ENCODE measurements at places on chromosomes 2 and 18. TPM values are rescaled to one million over a fixed set of nuclear protein-coding genes. Genes with fewer than 3 reads are reported as not detected.

DNA sequence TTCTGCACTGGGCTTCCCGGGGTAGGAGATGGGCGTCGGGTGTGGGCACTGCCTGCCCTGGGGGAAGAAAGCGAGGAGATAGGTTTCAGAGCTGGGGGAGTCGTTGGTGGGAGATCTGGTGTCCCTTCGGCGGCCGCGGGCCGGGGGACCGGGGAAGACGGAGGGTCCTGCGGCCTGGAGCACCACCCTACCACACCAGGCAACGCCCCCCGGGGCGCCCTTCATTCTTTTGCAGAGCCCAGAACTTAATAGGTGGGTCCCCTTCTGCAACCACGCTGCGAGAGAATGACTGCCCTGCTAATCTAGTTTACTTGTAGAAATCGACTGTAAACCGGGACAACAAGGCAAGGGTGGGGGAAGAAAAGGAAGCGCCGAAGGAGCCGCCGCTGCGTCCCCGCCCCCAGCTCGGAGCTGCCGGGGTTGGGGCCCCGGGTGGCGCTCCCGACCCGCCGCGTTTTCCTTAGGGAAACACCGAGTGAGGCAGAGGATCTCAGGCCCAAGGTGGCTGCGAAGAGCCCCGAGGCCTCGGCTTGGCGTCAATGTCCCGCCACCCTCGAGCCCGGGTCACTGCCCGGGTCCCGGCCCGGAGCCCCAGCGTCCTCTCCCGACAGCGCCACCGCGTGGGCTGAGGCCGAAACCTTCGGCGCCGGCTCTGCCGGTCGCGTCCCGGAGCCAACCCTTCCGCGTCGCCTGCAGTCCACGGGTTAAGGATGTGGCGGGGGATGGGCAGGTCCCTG, 5.4 kb upstream of the SATB2 start:
- peak; percentile 96 for DNase-seq

DNA sequence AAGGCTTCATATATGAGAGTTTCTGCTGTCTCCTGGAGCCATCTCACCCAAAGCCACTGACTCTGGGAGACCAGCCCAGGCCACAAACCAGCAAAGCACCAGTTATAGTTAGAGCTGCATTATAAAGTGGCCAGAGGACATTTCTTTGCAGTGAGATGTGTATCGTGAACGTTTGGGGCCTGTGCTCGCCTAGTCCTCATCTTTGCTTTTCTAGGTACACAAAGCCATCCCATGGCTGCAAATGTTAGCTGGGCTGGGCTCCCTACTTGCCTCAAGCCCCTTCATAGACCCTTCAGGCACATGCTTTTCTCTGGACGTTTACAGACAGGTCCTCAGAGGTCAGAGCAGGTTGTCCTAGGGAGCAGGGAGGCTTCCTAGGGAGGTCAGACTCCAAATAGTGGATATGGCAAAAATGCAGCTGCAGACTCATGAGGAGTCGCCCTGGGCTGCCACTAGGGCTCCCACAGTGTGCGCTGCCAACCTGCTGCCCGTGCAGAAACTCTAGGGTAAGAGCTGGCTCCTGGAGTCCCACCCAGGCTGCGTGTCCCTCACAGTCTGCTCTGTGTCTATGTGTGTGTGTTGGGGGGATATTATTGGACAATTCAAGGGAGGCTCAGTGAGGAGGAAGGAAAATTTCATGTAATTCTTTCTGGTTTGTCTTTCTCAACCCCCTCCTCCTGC, 141.0 kb downstream of the RPIA start:
- DNase-seq: no peak

Gene ATF2
- total RNA-seq: 43.7 TPM

Gene GPBAR1
- total RNA-seq: not detected

DNA sequence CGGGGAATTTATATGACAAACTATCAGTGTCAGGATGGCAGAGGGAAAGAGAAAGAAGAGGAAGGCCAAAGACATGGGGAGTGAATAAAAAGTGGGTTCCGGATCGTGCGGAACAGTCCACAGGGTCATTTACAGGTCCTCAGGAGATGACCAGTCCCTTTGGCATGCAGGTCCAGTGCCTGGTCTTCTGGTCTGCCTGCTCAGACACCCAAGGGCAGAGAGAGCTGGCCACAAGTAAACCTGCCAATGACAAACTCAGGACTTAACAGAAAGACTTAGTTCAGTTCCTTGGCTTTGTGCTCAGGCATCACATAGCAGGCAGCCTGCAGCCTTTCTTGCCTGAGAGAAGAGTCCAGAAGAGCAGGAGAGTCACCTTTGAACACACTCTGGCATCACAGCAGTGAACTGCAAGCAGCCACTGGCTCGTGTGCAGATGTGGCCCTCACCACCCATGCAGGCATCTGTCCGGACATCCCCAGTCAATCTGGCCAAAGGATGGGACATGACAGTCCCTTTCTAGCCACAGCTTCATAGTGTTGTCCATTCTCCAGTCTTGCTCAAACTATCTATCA, 14.0 kb downstream of the TMEM127 start:
- DNase-seq: peak; percentile 53

Gene DAW1
- not detected for total RNA-seq

GRCh38 chr2:146665800-146666199, 1179.0 kb upstream of the ACVR2A start:
- DNase-seq: no peak

Gene CCDC74B
- 7.4 TPM for total RNA-seq

GRCh38 chr2:231920795-231921194, 5.4 kb downstream of the NPPC start:
- DNase-seq: no peak

- DNase-seq: no peak
Observed at GRCh38 chr2:211816754-211817153, 721.8 kb downstream of the ERBB4 start.

DNA sequence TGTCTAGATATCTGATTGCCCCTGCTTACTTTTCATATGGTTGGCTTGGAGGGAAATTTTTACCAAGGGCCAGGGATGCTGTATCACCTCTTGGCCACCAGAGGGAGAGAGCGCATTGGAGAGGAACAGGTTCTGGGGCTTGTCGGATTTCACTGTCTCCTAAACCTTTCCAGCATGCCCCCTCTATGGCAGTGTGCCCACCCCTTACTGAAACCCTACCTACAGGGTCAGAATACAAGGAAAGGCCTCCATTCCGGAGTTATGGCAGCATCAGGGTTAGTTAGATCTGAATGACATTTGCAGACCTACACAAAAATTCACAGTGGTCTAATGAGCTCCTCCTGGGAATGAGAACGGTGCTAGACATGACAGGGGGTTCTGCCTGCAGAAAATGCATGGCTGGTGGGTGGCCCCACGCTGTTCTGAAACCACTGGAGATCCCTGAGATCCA, 5.8 kb downstream of the SLC14A2 start:
- DNase-seq: peak; percentile 78

- no peak for DNase-seq
Observed at GRCh38 chr18:51009072-51009471, 20.9 kb upstream of the SMAD4 start.

GRCh38 chr2:205837663-205838062, 155.4 kb downstream of the NRP2 start:
- no peak for DNase-seq

DNA sequence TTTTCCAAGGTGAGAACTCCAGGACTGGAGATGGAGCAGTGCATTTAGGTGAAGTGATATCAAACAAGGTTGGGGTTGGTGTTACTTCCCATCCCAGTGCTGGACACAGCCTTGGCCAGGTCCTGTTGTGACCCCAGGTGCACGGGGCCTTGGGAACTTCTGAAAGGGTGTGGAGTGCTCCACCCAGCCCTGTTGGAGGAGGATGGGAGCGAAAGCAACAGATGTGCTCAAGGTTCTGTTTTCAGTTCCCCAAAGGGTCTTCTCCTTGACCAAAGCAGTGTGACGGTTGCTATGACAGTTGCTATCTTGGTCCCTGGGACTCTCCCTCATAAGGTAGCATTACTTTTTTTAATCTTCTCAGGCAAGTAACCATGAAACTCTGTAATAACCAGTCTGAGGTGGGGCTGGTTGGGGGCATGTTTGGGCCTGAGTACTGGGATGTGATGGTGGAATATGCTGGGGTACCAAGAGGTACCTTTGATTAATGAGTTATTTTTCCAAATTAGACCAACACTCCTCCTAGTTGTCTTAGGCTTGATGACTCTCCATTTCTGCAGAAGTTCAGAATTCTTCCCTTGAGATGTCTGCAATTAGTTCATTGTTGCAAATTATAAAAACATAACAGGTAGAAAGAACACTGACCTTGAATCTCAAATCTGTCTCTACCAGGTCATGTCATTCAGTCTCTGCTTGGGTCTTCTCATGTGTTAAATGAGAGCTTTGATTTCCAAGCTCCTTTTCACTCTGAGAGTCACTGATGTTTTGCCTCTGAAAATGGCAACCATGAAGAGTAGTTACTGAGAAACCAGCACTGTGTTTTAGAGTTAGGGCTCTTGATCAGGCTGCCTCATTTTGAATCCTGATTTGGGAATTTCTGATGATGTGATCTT, 154.5 kb downstream of the RPIA start:
- no peak for DNase-seq

DNA sequence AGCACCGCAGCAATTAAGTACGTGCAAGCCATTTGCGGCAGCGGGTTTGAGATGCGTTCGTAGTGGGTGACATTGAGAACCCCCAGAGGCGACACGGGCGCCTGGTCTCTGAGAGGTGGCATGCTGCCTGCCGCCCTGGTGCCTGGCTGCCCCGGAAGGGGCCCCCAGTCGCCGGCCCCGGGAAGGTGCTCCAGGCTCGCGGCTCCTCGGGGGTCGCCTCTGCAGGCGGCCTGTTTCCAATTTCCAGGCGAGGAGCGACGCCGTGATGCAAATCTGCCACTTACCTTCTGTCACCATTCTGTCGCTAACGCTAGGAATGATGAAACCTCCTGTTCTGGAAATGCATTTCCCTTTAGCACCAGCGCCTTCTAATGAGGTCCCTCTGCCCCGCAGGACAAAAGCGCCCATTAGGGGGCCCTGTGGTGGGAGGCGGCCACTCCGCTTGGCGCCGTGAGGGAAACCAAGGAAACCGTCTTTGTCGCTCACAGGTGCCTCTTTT, 13.0 kb downstream of the KIF5C start:
- DNase-seq: peak; percentile 66

DNA sequence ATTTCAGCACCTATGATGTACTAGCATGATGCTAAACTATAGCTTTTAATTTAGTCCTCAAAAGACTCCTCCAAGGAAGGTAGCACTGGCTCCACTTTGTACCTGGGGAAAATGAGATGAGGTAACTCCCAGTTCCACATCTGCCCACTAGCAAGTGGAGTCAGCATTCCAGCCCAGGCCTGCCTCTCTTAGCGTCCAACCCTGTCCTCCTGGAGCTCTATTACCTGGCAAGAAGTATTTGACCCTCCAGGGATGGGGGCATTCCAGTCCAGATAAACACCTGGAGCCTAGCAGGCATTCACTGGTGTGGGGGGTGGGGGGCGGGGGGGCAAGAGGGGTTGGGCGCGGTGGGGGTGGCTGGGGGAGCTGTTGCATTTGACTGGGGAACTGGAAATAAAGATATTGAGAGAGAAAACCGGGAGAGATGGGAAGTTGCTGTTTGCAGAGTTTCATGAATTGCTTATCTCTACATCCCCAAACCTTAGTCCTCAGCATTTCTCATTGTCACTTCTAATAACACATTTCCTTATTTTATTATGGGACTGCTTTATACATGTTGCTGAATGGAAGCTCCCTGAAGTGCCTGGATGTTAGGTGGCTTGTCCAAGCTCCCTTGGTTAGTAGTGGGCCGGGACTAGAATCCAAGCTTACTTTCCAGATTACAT, 22.0 kb upstream of the FZD5 start:
- peak; percentile 52 for DNase-seq

GRCh38 chr2:113676623-113677266, 49.7 kb downstream of the RABL2A start:
- no peak for DNase-seq

Gene FOXI3
- total RNA-seq: 1.7 TPM

Gene ZNF512
- total RNA-seq: 37.6 TPM

- no peak for DNase-seq
Observed at GRCh38 chr2:54667726-54668650, 55.5 kb upstream of the EML6 start.

Gene TRIM43
- not detected for total RNA-seq

DNA sequence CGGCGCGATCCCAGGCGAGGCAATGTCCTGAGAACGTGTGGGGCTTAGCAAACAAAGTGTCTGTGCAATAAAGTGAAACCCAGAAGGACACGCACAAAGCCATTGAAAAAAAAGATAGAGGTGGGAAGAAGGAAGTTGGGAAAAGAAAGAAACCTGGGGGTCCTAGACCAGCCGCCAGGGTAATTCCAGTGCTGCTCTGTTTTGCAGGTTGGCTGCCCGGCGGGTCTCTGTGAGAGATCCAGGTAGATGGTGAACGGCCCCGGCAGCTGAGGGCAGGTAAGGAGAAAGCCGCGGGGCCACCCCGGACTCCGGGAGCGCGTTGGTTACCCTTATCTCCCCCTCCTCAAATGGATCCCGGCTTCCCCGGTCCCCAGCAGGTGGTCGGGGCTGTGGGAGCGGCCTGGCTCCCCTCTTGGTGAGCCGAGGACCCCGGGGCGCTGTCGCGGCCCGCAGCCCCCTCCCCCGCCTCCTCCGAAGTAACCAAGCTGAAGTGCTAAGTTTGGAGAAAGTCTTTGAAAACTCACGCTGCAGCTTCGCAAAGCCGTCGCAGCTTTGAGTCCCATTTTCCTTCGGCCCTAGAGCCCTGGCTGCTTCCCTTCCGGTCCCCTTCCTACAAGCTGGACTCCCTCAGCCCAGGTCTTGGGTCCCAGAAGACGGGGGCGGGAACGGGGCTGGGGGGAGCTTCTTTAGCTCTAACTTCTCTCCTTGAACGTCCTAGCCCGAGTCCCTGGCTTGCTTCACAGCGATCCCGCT, 588 bp downstream of the OTX1 start:
- DNase-seq: peak; percentile 85

DNA sequence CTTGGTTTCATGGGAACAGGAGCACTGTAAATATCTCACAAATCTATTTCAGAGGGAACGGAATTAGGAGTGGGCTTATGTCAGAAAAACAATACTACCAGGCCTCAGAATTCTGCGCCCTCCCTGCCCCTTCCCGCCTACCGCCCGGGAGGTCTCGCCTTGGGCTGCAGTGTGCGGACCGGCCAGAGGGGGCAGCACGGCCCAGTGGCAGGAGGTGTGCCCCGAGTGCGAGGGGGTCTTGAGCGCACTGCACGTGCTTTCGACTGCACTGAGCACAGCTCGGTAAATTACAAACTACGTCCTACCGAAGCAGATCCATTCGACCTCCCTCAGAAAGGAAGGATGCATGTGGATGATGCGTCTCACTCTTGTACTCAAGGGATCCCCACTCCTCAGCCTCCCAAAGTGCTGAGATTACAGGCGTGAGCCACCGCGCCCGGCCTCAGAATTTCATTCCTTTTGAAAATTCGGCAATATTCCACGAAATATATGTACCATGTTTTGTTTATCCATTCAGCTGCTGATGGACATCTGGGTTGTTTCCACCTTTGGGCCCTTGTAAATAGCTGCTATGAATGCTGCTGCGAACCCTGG, 297.0 kb downstream of the BCL2 start:
- DNase-seq: peak; percentile 92

Measured in H7 (cell line).